ENCODE measurements at places on chromosomes 3 and 15.

- no peak for DNase-seq
Measured at GRCh38 chr3:195718477-195718984, 2.2 kb upstream of the MUC20 start.

- no peak for DNase-seq
Measured at GRCh38 chr15:101538996-101539395, 49.5 kb upstream of the PCSK6 start.

DNA sequence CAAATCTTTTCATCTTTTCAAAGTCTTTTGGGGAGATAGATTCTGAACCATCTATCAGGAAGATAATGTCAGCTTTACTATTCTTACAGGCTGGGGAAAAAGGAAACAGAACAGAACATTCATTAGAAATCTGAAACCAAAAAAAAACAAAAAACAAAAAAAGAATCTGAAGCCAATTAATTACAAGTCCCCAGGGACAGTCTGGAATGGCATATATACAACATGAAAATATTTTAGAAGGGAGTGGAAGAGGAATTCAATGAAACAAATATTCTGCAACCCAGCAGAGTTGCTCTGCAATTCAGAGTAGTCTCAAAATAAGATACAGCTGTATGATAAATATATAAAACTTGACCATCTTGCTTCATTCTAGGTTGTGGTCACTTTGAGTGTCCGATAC is 41.7 kb upstream of the CAPN7 start:
- no peak for DNase-seq

- DNase-seq: no peak
Measured at GRCh38 chr3:13608969-13609725, 60.2 kb downstream of the FBLN2 start.

GRCh38 chr3:157369727-157370421 is 66.8 kb upstream of the PTX3 start:
- DNase-seq: no peak

DNA sequence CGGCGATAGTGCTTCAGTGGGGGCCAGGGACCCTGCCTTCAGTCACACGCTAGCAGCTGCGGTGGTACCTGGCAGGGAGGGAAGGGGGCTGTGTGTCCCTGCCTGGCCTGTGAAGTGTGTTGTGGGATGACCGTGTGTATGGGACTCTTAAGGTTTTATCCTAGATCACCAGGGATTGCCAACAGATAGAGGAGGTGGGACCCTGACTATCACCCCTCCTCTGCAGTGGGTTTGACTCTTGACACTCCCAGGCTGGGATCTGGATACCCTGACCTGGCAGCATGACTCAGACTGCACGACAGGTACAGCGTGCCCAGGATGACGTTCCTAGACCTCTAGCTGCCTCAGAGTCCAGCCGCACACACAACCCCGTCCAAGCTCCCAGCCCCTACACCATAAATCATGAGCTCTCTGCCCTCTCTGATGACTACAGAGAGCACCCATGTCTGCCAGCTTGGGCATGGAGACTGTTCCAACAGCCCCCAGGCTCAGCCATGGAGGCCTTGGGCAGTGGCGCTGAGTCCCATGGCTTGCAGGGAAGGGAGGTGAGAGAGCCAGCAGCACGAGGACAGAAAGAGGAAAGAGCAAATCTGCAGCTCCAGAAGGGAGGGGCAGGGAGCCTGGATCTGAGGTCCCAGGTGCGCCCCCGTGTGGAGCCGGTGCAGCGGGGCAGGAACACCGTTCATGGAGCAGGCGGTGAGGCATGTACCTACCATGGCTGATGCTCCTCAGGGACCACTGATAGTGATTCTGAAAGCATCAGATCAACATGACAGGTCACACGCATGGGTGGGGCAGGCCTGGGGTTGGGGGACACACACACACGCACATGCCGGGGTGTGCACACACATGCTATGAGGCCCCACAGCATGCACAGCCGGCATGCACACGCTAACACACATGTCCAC is 71.0 kb downstream of the ADAMTS7 start:
- DNase-seq: peak; percentile 22

- no peak for DNase-seq
Measured at GRCh38 chr3:196431181-196432136, 768 bp downstream of the UBXN7 start.

DNA sequence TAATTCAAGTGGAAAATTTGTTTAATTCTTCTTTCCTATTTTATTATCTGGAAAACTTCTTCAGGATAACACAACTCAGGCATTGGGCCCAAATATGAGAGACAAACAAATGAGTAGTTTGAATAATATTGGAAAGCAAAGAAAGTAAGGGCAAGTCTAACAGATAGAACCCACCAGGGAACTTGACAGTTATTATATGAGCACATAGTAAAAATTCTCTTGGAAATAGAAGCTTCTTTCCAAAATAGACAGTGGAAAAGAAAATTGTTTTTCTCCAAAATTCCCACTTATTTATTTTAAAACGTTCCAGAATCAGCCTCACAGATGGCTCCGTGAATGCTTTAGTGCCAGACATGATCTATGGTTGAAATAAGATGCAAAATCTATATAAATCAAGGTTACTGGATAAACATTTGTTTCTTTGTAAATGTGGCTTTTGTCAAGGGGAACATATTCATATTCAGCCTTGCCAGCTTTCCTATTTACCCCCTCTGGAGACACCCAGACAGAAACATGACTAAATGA is 23.9 kb downstream of the LDHAL6B start:
- no peak for DNase-seq

GRCh38 chr3:179732661-179733348 is 80.0 kb downstream of the USP13 start:
- no peak for DNase-seq

Measured in foreskin keratinocyte (primary cell).